ENCODE measurements at places on chromosomes 6 and 20. TPM values are rescaled to one million over a fixed set of nuclear protein-coding genes. Genes with fewer than 3 reads are reported as not detected.

Gene SASH1
- polyA plus RNA-seq = 15.9 TPM

Gene PLA2G7
- 1.1 TPM for polyA plus RNA-seq

Gene MYO6
- polyA plus RNA-seq = 88.6 TPM

Gene IPCEF1
- 2.2 TPM for polyA plus RNA-seq

Gene ADGRG6
- 41.8 TPM for polyA plus RNA-seq

Gene NRN1
- 4.0 TPM for polyA plus RNA-seq

Gene TCP11
- 0.09 TPM for polyA plus RNA-seq

Gene VSX1
- 0.03 TPM for polyA plus RNA-seq

Gene PAQR8
- 36.1 TPM for polyA plus RNA-seq

Gene OLIG3
- polyA plus RNA-seq = not detected

Gene ABRACL
- 97.2 TPM for polyA plus RNA-seq

Gene HDGFL1
- not detected for polyA plus RNA-seq

Gene PI16
- 0.81 TPM for polyA plus RNA-seq

Gene KCNK16
- polyA plus RNA-seq = 8.1 TPM

Gene DDO
- 5.2 TPM for polyA plus RNA-seq

Gene RBPJL
- polyA plus RNA-seq = not detected

Gene TAB2
- polyA plus RNA-seq = 43.7 TPM

Gene WFDC10B
- not detected for polyA plus RNA-seq

Gene HTR1B
- 1.2 TPM for polyA plus RNA-seq

Gene TREML2
- 0.43 TPM for polyA plus RNA-seq

Gene FAXC
- 4.9 TPM for polyA plus RNA-seq

Gene POPDC3
- 1.0 TPM for polyA plus RNA-seq

Gene TUBE1
- 33.8 TPM for polyA plus RNA-seq

Gene GHRH
- polyA plus RNA-seq = 0.79 TPM

Gene PRKN
- 2.5 TPM for polyA plus RNA-seq

Gene RAB44
- polyA plus RNA-seq = 0.04 TPM

Gene ACSS2
- 30.4 TPM for polyA plus RNA-seq

Gene NEDD9
- polyA plus RNA-seq = 12.9 TPM

Gene SLC32A1
- 0.03 TPM for polyA plus RNA-seq

Gene RAET1L
- polyA plus RNA-seq = not detected

Gene GABBR1
- polyA plus RNA-seq = 35.9 TPM

Gene MROH8
- polyA plus RNA-seq = 3.6 TPM

Gene CTAGE9
- polyA plus RNA-seq = 0.73 TPM

Gene PLEKHG1
- polyA plus RNA-seq = 7.2 TPM

Gene SNX5
- 197 TPM for polyA plus RNA-seq

Gene MMUT
- 35.6 TPM for polyA plus RNA-seq

Gene CPNE5
- 3.9 TPM for polyA plus RNA-seq

Gene MAP7
- 37.2 TPM for polyA plus RNA-seq

Gene VGLL2
- polyA plus RNA-seq = 0.25 TPM

Gene TREM2
- 0.28 TPM for polyA plus RNA-seq

Gene CASS4
- polyA plus RNA-seq = 1.2 TPM

Gene CALHM4
- polyA plus RNA-seq = 0.13 TPM

Gene TMEM200A
- 49.8 TPM for polyA plus RNA-seq
